ENCODE measurements at places on chromosomes 3 and 15.

DNA sequence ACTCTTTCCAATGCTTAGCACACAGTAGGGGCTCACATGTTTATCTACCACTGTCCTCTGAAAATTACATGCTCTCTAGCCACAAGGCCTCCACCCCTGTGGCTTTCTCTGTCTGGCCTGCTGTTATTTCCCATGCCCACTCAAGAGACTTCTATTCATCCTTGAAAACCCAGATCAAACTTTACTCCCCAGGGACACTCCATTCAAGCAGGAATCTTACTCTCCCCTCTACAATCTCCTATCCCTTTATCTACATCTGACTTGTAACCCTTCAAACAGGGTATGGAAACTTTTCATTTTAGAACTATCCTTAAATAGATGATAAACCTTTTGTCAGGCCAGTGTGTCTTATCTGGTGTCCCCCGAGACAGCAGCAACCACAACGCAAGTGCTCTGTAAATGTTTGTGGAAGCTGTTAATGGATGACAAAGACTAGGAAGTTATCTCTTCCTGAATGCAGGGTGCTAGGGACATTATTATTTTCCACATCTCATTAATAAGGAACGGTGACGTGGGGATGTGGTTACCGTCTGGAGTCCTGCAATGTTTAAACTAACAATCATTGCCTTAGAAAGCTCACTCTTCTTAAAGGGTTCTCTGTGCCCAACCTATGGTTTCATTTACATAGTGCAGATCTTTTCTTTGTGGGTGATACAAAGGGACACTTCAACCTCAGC lies 322.3 kb downstream of the ARRDC4 start:
- DNase-seq: no peak

GRCh38 chr15:43107751-43108150 lies 1.9 kb upstream of the UBR1 start:
- DNase-seq: no peak

DNA sequence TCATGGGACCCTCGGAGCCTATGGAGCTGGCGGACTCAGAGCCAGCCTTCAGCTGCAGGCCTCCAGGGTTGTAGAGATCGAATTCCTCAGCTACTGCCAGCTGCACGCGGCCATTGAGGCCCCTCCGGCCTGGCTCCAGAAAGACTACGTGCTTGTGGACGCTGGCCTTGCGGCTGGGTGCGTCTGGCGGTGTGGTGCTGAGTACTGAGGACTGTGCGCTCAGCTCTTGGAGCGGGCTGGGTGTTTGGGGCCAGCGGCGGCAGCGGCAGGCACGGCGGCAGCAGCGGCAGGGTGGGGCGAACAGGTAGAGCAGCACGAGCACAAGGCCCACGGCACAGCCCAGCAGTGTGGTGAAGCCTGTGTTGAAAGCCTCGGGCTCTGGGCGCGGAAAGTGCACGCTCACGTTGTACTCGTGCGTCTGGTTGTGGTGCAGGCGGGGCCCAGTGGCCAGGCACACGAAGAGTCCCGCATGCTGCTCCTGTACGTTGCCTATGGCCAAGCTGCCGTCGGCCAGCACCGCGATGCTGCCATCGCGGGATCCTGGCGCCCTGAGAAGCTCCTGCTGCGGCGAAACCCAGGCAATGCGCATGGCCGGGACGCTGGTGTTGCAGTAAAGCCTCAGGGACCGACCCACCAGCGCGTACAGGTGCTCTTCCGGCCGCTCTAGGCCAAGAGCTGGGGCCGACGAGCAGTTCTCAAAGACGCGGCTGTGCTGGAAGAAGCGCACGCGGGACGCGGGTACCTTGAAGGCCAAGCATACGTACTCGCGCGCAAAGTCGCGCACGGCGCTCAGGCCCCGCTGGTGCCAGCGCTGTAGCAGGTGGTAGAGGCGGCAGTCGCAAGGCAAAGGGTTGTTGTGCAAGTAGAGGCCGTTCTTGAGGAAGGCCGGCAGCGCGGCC lies 1.3 kb downstream of the AMIGO3 start:
- DNase-seq: no peak

DNA sequence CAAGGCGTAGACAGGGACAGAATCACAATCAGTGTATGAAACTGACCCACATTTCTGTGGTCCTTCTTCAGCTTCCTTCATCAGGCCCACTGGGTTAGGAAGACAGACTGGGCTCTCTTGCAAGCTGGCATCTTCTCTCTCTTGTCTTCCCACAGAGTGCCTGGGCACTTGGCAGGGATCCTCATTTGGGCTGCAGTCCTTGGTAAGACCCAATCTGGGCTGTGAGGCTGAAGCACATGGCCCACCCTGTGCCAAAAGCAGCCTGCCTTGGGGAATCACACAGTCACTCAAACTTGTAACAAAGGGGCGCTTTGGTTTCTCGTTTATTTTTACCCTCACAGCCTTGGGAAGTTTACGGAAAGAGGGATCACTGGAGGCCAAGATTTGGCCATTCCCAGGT lies 8.2 kb upstream of the EPHB3 start:
- no peak for DNase-seq

GRCh38 chr15:53226559-53226958 lies 436.4 kb upstream of the ONECUT1 start:
- DNase-seq: no peak

- no peak for DNase-seq
Observed at GRCh38 chr15:96053781-96054428, 276.6 kb upstream of the NR2F2 start.
